Mesenchymal stem cell (in vitro differentiated cells and primary cell): ENCODE measurements at places on chromosomes 2 and 18.

DNA sequence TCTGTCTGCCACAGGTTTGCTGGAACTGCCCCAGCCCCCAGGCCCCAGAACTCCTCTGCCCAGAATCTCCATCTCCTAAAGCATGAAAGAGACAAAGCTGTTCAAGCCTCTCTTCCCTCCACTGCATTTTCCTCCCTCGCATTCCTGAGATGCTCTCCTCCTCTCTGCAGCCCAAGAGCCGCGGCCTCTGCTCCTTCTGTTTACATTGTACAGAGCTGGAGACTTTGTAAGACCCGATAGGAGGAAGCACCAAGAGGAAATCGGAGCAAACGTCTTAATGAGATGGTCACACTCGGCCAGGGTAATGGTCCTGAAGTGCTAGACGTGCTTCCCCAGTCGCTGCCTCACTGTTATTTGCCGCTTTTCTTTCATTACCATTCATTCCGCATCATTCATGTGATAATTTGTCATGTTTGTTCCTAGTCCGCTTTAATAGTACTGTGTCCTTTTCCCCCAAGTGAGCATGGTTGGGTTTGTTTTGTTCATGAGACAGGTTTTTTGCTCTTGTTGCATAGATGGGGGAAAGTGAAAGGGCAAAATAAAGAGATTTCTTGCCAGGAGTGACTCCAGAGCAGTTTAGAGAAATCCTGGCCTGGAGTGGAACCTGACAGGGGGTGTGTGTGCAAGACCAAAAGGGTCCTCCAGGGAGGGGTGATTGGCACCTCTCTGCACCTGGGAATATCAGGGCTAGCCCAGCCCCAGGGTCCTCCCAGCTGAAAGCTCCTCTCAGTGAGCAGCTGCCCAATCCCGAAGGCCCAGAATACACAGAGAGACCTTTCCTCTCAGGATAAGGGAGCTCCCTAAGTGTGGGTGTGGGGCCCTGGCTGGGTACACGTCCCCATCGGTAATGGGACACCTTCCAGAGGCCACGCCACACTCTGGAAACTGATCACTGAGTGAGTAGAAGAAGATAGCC, 44.9 kb upstream of the ID2 start:
- DNase-seq = peak; percentile 76

DNA sequence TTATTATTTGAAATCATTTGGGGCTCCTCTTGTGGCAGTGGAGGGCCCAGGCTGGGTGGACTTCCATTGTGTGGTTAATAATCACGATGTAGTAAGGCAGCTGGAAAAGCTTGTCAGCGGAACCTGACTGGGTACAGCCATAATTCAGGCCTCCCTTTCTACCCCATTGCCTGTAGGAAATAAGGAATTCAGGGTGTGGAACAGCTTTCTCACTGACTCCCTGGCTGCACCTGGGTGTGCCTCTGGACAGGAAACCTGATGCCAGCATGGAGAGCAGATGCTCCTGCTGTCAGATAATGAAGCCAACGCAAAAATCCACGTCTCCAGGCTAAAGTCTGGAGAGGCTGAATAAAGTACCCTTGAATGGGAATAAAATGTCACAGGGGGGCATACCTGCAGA, 44.2 kb downstream of the LYPD6B start:
- DNase-seq = no peak

DNA sequence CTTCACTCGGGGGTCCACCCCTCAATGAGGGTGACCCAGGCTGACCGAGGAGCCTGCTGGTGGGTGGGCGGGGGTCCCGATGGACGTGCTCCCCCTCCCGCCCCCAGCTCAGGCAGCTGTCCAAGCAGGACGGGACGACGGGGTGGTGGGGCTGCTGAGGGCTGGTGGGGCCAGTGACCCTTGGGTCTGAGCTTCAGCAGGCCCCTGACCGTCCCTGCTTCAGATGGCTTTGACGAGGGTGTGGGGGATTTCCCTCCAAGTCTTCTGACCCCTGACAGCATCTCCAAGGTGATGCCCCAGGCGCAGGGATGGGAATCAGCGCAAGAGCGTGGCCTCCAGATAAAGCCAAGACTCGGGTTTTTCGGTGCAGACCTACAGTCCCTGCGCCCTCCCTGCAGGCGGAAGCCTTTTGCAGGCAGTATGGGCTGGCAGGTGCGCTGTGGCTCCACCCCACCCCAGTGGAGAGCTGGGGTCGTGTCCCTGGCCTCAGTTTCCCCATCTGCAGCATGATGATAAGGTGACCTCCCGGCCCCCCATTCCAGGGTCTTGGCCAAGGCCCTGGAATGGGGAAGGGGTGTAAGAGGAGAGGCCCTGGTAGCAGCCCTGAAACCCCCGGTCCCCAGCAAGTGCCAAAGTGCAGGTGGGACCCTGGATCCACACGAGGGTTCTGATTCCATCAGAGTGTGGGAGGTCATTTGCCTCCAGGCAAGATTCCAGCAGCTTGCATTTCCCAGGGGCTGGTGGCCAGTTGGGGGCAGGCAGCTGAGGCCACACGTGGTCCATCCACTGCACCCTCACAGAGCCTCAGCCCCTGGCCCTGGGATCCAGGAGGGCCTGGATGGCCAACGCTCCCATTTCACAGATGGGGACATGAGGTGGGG, 8.7 kb downstream of the CROCC2 start:
- no peak for DNase-seq

DNA sequence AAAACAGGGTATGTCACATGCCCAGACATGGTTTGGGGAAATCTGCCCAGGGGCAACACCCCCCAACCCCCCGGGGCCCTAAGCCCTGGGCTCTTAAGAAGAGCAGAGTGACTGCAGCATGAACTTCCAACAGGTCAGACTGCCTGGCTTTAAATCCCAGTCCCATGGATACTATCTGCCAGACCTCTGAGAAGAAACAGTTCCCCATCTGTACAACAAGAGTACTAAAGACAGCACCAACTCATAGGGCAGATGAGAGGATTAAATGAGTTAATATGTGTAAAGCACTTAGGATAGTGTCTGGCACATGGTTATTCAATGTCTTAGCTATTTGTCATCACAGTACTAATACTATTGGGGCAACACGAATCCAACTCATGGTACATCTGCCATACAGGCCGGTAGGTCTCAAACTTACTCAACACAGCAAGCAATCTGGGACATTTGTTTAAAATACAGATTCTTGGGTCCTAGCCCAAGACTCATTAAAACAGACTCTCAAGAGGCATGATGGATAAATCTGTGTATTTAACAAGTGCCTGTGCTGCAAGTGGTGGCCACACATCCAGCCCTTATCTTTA, 23.4 kb downstream of the CDH2 start:
- peak; percentile 70 for DNase-seq

- peak; percentile 72 for DNase-seq
These were observed 485 bp upstream of the GALNT3 start for GRCh38 chr2:165794536-165794928.

GRCh38 chr2:63001576-63001975, 49.1 kb upstream of the OTX1 start:
- no peak for DNase-seq

GRCh38 chr18:13878857-13879256, 36.5 kb downstream of the MC2R start:
- no peak for DNase-seq

- no peak for DNase-seq
These were observed 16.1 kb downstream of the MTX2 start for GRCh38 chr2:176285321-176285720.

- DNase-seq = no peak
These were observed 20.5 kb upstream of the RNF149 start for GRCh38 chr2:101329026-101329425.

- no peak for DNase-seq
These were observed 1.4 kb upstream of the CCDC85A start for GRCh38 chr2:56182420-56182819.

- DNase-seq = peak; percentile 60
These were observed 2.3 kb downstream of the EGR4 start for GRCh38 chr2:73291093-73291460.

DNA sequence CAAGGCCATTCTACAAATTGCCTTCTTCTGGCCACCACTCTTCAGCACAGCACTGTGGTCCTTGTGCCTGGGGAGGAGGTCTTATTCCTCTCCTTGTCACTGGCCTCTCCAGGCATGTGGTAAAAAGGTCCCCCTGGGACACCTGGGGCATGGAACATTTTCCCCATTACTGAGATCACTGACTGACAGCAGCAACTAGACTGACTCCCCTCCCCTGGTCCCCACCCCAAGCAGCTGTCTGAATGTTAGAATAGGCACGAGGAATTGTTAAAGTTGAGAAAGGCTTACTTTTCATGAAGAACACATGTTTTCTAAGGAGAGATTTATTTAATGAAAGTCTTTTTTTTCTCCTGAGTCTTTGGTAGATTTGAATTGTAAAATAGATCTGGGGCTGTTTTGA, 39.5 kb upstream of the RTN4 start:
- DNase-seq = no peak

DNA sequence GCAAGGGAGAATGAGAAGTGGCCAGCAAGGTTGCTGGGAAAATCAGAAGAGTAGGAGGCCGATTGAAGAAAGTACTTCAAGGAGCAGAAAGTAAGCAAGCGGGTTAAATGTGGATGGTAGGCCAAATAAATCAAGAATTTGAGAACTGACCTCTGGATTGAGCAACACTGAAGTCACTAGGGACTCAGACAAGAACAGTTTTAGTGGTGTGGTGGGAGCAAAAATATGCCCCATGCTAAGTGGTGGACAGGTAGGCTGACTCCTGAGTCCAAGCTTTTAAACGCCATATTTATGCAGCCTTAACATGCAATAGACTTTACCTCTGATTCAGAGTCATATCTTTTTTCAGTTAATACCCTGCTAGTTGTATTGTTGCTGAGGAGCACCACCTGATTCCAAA, 4.5 kb downstream of the TRABD2A start:
- DNase-seq = no peak

DNA sequence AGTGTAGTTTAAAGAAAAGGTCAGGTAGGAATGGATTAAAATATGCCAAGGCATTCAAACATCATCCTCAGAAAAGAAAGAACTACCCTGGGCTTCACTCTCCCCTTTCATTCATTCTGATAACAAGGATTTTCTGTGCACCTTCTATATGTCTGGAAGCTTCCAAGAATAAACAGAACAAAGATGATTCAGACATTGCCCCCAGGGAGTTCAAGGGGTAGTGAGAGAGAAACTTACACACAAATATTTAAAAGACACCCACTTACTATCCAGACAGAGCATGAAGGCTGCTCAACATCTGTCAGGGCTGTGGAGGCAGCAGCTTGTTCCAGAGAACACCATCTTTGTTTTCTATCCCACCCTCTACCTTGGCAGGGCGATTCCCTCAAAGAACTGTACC, 140.5 kb downstream of the ALK start:
- DNase-seq = no peak

DNA sequence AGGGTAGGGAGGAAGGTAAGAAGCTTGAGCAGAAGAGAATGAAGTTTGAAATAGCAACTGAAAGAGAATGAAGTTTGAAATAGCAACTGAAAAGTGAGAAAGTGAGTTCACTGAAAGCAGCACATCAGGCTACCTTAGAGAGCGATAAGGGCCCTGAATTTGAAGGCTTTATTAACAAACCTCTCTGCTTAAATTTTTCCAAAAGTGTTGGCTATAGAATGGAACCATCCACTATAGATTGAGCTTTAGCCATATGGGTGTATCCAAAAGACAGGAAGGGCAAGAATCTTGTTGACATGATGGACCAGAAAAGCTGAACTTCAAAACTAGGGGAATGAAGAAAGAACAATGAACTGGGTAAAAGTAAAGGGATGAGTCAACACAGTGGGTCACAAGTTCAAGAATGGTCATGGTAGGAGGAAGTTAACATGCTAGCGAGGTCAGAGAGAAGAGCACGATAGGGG, 122.5 kb downstream of the ASXL3 start:
- DNase-seq = no peak

- DNase-seq = peak; percentile 39
These were observed 139.8 kb downstream of the LTBP1 start for GRCh38 chr2:33086400-33087015.

DNA sequence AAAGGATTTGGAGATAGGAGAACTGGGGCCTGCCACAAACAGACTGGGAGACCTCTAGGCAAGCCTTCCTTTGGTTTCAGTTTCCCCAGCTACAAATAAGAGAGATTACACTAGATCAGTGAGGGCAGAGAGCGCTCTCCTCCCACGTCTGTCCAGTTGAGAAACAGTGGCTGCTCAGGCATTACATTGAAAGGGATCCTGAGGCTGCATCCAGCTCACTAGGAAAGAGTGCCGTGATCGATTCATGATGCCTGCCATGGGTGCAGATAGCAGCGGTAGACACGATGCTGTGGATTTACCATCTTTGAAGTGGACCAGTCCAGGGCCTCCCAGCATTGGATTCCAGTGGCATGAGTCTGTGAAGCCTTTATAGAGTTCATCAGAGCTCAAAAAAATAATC, 62.6 kb downstream of the EN1 start:
- no peak for DNase-seq

DNA sequence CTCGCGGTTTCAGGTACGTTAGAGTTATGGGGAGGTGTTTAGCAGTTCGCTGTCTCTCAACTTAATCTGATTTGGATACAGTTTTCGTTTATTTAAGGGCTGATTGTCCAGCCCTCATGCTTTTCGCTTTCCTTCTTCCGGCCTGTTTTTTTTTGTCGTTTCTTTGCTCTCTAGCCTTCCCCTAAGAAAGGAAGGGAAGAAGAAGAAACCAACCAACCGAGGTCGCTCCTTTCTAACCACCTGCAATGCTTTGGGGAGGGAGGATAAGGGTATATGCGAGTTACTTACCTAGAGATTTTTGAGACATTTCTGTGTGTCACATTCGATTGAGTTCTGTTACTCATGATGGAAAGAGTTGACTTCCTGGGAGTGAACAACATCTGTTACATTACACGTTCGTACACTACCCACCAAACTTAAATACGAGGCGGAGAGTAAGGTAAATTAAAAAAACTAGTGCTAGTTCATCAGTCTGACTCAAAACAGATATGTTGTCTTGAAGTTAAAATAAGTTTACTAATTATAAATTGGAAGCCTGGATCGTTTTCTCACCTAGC, 918 bp downstream of the EIF5B start:
- DNase-seq = peak; percentile 41

- no peak for DNase-seq
These were observed 88.0 kb upstream of the LTBP1 start for GRCh38 chr2:32858713-32859112.

- no peak for DNase-seq
These were observed 50.3 kb downstream of the RPL37A start for GRCh38 chr2:216548901-216549331.

DNA sequence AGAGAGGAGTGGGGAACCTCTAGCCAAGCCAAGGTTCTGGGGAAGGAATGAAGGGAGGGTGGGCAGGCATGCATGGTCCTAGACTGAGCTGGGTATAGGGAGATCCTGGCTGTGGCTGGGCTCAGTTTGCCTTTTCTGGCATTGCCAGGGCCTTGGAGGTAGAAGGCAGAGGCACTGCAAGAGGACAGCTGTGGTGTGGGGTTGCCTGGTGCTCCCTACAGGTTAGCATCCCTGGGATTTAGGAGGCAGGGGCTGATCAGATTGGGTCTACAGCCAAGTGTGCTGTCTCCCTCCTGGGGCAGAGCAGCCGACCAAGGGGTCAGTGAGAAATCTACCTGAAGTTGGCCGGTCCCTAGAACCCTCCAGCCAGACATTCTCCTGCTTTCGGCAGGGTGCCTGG, 15.9 kb downstream of the ABCG8 start:
- no peak for DNase-seq

DNA sequence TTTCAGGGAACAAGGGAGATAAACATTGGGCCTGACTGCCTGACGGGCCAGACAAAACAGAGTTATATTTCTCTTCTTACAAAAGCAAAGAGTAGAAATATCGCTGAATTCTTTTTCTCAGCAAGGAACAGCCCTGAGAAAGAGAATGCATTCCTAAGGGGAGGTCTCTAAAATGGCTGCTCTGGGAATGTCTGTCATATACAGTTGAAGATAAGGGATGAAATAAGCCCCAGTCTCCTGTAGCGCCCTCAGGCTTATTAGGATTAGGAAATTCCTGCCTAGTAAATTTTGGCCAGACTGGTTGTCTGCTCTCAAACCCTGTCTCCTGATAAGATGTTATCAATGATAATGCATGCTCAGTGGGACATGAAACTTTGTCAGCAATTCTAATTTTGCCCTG, 134.9 kb upstream of the CNTNAP5 start:
- no peak for DNase-seq
